ENCODE measurements at places on chromosomes 3 and 15. TPM values are rescaled to one million over a fixed set of nuclear protein-coding genes. Genes with fewer than 3 reads are reported as not detected.

Gene LIPC
- not detected for polyA plus RNA-seq

Gene SLC28A1
- polyA plus RNA-seq = 0.03 TPM

Gene MFSD1
- polyA plus RNA-seq = 7.1 TPM

Gene GOLGA8R
- not detected for polyA plus RNA-seq

Gene SAXO2
- 1.9 TPM for polyA plus RNA-seq

Gene EPB42
- polyA plus RNA-seq = not detected
